Esophagus muscularis mucosa (tissue), 4 donors: ENCODE measurements at places on chromosomes 12 and 14. TPM values are rescaled to one million over a fixed set of nuclear protein-coding genes. Genes with fewer than 3 reads are reported as not detected.

DNA sequence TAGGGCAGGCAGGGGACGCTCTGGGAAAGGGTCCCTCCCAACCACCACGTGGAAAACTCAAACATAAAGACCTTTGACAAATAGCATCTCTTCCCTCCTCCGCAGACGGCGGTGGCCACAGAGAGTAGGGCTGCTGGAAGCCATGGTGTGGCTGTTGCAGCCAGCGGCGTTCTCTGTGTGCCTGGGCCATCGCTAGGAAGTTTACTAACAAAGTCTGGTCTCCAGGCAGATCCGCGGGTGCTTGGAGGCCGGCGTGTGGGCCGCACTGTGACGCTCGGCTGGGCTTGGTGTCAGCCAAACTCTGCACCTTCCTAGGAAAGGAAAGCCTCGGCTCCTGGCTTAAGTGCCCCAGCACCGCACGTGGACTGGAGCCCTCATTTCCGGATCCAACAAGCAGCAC, 65.6 kb downstream of the CCDC88C start:
- DNase-seq, result no peak

DNA sequence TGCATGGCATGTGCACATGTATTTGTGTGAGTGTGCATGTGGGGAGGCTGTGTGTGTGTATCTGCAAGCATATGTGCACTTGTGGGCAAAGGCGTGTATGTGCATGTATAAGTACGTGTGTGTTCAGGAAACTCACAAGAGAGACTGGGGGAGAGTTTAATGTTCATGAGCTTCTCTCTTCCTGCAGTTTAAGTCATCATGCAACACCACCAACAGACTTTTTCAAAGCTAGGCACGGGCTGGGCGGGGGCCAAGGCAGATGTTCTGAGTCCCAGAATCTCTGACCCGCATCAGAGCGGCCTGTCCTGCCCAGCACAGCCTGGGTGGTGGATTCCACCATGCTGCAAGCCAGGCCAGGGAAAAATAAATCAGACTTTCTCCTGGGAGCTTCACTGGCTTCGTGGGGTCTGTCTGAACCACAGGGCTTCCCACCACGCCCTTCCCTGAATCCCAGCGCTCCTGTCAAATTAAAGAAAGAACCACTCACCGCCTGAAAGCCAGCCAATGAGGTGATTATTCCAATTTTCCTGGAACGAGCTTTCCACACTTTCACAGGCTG, 75.7 kb downstream of the PITPNM2 start:
- no peak for DNase-seq

DNA sequence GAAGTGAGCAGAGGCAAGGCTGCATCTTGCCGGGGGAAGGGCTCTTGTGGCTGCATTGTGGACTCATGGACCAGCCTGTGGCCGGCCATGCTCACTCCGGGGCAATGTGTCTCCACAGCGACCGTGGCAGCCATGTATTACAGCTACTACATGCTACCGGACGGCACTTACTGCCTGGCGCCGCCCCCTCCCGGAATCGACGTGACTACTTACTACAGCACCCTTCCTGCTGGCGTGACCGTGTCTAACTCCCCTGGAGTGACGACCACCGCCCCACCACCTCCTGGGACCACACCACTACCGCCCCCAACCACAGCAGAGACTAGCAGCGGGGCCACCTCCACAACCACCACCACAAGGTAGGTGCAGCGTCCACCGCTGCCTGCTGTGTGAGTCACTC, 42.1 kb downstream of the SFSWAP start:
- no peak for DNase-seq

GRCh38 chr12:123761841-123762714, at the start of gene DNAH10:
Gene DNAH10, plus strand, starts transcription at chr12:123762301. Its CDS starts 36 bp downstream, at chr12:123762337.
- DNase-seq, result no peak

DNA sequence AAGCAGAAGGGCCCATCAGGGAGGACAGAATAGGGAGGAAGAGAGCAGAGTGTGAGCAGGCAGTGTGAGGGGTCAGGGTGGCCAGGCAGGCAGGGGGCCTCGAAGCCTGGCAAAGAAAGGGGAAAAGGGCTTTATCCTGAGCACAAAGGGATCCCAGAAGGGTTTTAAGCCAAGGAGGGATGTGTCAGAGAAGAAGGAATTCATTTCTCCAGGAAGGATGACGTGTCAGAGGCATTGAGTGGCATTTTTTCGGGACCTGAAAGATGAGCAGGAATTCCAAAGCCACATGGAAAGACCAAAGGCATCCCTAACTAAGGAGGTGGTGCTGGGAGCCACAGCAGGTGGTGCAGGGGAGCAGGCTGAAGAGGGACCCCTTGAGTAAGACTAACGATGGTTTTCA, 132.1 kb downstream of the DICER1 start:
- DNase-seq, result peak; percentile 55

Gene OTUB2
- 0.42 TPM for total RNA-seq

- DNase-seq, result no peak
Observed at GRCh38 chr12:66352197-66352596, 49.9 kb downstream of the HELB start.

DNA sequence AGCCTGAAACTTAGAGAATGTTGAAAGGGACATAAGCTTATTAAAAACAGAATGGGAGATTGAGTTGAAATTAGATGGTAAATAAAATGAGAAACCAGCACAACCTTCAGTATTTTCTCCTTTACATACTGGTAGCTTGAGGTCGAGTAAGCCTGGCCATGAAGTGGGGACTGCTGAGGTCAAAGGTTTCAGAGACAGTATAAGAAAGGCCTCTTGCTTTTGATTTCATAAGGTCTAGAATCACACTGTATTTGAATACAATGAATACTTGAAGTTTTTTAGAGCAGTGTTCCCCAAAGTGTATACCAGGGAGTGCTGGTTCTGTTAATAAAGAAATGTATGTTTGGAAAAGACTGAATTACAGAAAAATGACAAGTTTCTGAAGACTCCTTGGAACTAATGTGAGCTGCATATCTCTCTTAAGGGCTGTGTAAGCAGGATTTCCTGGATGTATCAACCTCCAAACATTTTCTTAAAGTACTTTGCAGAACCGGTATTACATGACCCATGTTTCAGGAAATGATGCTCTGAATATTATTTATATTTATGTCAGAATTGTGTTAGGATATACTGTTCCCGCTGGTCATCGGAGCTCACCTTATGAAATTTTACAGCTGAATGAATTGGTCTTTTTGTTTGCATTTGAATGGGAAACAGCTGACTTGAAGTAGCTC, 85.0 kb downstream of the AKAP6 start:
- DNase-seq, result no peak

Gene CCDC196
- total RNA-seq, result not detected

DNA sequence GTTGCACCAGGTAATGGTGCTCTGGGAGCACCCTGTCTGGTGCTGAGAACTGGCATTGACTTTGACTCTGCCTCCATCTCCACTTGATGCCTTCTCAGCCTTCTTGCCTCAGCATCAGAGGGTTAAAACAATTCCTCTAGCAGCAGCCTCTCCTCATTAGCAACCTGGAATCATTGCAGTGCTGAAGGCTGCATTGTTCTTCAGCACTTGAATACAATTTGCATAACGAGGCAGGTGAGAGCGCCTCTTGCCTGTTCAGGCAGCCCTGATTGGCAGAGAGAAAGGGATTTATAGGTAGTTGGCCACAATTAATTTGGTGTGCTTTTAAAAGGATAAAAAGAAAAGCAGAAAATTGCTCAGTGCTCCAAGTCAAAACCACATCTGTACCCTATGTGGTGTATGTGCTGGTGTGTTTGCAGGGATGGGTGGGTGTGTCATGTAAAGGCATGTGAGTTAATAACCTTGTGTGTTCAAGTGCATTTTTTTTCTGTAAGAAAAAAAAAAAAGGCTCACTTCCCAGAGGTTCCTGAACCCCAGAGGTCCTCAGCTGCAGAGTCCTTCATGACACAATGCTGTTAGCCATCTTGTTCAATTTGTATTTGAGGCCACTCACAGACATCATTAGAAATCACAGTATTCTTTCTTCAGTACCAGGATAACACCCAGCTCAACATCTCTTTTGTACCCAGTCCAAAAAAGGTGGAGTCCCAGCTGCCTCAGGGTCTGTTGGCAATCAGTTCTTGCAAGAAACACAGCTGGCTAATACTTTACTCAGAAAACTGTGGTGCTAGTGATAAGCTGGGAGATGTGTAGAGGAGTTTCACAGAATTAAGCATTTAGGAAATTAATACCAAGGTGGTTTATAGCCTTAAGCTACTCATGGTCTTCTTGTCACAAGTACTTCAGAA, 385.6 kb downstream of the GRIN2B start:
- DNase-seq, result no peak

- DNase-seq, result no peak
Observed at GRCh38 chr12:3944620-3945019, 71.4 kb upstream of the PARP11 start.

Gene TSPAN11
- 7.6 TPM for total RNA-seq

- no peak for DNase-seq
Observed at GRCh38 chr14:60655119-60655897, 6.0 kb upstream of the SIX1 start.

- no peak for DNase-seq
Observed at GRCh38 chr12:6946033-6946919, 2.5 kb downstream of the C12orf57 start.

DNA sequence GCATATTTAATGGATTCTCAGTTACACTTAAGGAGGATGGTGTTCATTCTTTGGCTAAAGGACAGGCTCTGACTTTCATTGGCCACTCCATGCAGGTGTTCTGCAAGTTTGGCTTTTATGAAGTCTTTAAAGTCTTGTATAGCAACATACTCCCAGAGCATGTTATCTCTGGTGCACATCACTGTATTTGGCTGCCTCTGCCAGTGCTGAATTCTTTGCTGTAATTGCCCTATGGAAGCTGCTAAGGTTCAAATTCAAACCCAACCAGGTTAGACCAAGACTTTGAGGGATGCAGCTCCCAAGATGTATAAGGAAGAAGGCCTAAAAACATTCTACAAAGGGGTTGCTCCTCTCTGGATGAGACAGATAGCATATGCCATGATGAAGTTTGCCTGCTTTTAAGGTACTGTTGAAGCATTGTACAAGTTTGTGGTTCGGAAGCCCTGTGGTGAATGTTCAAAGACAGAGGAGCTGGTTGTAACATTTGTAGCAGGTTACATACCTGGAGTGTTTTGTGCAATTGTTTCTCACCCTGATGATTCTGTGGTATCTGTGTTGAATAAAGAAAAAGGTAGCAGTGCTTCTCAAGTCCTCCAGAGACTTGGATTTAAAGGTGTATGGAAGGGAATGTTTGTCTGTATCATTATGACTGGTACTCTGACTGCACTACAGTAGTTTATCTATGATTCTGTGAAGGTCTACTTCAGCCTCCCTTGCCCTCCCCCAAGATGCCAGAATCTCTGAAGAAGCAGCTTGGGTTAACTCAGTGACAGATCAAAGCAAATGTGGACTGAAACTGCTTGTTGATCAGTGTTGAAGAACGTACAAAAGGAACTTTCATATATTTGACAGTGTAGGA, 19.4 kb downstream of the TMEM116 start:
- no peak for DNase-seq

Gene MYBPC1
- total RNA-seq, result 0.13 TPM

- no peak for DNase-seq
Observed at GRCh38 chr12:48486261-48486660, 4.0 kb downstream of the C12orf54 start.

DNA sequence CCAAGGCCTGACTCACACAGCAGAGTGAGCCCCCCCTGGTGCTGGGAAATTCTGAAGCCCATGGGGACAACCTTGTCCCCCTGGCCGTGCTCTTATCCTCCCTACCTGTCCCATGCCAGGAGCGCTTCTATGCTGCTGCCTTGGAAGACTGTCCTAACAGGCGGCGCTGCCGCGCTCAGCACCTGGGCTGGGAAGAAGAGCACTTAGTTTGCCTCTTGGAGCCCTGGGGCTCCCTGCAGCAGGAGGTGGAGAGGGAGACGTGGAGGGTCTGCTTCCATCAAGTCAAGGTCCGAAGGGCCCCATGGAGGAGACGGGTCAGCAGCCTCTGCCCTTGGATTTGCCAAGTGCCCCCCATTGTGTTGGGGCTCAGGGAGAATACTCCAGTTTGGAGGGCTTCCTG, 300.5 kb downstream of the CACNA1C start:
- no peak for DNase-seq

Gene RGS6
- 0.83 TPM for total RNA-seq

DNA sequence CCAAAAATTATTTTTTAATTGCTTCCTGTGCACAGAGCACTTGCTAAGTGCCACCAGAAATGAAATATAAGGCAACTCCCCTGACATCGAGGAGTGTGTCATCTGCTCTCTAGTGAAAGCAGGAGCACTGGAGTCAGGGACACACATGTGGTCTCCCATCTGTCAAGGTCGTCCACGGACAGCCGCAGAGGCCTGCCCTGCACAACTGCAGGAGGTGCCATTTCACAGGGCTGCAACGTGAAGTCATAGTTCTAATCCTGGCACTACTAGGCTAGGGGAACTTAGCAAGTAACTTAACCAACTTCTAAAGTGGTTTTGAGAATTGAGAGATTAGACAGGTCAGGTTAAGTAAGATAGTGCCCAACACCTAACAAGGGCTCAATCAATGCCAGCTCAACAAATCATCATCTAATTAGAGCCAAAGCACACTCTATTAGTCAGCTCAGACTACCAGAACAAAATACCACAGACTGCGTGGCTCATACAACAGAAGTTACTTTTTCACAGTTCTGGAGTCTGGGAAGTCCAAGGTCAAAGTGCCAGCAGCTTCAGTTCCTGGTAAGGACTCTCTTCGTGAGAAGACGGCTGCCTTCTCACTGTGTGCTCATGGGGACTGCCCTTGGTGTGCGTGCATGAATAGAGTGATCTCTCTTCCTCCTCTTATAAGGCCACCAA, 30.7 kb downstream of the FOXN3 start:
- no peak for DNase-seq

DNA sequence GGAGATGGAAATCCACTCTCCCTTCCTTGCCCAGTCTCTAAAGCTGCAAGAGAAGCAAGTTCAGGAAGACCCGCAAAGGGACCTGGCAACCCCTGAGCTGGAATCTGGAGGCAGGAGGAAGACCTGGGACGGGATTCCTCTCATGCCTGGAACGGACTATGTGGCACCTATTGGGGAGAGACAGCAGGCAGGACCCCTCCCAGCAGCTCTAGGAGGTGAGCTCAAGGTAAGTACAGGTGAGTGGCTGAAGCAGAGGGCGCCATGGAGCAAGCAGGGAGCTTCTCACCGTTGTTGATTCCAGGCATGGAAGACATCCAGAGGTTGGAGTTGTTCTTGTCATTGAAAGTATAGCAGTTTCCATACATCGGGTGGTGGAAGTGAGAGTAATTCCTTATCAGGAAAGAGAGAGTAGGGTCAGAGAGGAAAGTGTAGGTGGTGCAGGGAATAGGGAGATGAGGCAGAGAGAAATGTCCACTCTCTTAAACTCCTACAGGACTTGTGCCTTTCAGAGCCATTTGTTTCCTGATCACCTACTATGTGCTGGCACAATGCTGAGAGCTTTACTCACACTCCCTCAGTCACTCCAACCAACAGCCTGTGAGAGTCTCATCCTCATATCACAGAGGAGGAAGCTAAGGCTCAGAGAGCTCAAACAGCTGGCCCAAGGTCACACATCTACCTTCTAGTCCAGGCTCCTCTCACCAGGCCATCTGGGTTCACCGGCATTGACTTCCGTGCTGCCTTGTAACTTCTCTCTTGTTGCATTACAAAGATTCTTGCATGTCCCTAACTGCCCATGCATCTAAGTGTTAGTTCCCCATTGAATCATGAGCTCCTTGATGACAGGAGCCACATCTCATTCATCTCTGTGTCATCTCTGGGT, 13.9 kb upstream of the TNFRSF1A start:
- no peak for DNase-seq
